ENCODE measurements at places on chromosomes 4 and X. TPM values are rescaled to one million over a fixed set of nuclear protein-coding genes. Genes with fewer than 3 reads are reported as not detected.

DNA sequence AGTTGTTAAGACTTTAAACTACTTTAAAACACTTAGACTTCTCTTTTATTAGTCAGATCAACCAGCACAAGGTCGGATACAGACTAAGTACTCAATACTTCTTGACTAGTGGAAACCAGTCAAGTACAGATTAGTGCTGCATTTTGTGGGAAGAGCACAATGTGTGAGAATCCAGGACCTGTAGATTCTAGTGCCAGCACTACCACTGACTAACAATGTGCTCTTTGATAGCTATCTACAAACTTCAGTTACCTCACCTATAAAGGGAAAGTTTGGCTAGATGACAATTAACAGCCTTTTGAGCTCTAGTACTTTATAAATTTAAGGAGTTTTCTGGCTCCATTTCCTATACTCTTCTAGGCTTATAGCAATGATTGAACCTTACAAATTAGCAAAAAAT is 181.5 kb downstream of the SLC4A4 start:
- DNase-seq: no peak

DNA sequence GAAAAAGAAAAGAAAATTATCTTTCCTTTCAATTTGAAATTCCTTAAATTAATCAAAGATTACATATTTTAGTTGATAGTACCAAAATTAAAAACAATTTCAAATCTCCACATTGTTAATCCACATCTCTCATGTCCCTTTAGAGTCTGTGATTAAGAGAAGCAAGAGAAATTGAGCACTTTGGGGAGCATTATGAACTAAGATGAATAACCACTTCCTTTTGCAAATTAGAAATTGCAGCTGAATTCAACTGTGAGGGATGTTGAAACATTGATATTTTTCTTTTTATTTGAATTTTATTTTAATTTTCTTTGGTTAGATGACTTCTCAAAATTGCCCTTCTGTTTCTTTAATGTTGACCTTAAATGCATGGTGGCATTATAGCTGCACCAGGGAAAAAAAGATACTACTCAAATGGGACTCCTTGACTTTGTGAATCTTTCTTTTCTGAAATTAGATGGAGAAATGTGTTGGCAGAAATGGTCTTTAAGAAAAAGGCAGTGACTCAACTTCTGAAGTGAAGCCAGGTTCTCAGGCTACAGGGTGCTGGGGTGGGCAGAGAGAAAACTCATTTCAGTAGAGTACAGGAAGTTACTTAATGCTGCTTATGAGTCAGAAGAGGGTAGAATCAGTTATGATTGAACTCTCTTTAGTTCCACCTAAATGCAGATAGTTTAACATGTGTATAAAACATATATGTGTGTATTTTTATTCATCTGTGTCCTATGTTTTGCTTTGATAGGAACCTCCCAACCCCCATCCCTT is 92.0 kb upstream of the TNIP3 start:
- no peak for DNase-seq

GRCh38 chrX:140123446-140123845 is 158.1 kb upstream of the CXorf66 start:
- DNase-seq: no peak

DNA sequence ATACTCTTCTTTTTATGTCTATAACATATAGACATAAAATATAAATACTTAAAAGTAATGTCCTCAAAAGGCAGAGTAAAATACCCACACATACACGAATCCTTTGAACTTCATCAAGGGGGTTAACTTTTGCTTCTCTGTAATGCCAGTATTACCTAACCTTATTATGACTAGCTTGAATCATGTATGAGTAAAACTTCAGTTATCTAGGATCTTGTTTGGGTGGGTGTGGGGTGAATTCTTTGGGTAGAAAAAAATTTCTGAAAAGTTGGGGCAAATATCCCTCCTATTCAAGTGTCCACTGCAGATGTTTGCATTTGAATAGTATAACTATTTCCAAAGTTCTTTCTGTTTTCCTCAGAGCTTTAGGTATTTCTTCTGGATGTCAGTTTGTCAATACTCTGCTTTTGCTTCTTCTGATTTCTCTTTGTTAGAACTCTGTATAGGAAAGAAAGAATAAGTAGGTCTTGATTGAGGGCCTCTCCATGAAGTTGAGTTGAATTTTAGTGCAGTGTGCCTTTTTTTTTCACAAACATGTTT is 173.8 kb downstream of the ADGRL3 start:
- DNase-seq: no peak

KIF4A gene
- total RNA-seq: 0.38 TPM

DNA sequence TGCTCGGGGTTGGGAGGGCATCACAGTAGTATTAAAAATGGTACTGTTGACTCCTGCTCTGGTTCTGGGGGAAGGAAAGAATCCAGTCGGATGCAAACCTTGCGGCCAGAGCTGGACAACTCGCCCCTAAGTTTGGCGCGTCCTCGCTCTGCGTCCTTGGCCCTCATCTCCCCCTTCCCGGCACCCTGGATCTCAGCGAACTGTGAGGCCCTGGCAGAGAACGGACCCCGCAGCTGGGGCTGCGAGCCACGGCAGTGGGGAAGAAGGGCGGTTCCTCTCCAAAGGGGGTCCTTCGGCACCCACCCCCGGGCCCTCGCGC is 14.0 kb downstream of the ARHGEF6 start:
- no peak for DNase-seq

- no peak for DNase-seq
Observed at GRCh38 chr4:37023504-37023903, 221.0 kb upstream of the NWD2 start.

CACNA1F gene
- 0.08 TPM for total RNA-seq

- DNase-seq: no peak
Observed at GRCh38 chrX:132127743-132128142, at the start of gene FRMD7. TSS of gene FRMD7 (minus strand) at chrX:132128020. CDS start at chrX:132127844, 176 bp downstream.

GRCh38 chrX:45434231-45434630 is 233.6 kb upstream of the DIPK2B start:
- no peak for DNase-seq

GRCh38 chr4:2024683-2025082 is 15.9 kb upstream of the NELFA start:
- DNase-seq: no peak

DNA sequence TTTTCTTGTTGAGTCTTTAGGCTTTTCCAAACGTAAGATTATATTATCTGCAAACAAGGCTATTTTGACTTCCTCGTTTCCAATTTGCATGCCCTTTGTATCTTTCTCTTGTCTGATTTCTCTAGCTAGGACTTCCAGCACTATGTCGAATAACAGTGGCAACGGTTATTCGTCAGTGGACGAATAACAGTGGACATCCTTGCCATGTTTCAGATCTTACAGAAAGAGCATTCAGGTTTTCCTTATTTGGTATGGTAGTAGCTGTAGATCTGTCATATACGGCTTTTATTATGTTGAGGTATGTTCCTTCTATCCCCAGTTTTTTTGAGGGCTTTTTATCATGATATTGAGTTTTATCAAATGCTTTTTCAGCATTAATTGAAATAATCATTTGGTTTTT is 634.6 kb upstream of the ADGRL3 start:
- no peak for DNase-seq

DNA sequence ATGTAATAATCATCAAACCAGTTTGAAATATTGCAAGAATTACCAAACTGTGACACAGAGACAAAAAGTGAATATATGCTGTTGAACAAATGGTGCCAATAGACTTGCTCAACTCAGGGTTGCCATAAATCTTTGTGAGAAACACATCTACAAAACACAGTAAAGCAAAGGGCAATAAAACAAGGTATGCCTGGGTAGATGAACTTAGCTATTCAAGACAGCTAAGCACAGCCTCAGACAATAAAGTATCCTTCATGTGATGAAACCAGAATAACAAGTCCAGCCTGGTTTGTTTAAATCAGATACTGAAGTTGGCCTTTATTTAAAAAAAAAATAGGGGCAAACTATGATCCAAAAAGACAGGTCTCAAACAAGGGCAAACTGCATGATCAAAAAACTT is 19.2 kb downstream of the LAMTOR3 start:
- DNase-seq: no peak

IL13RA2 gene
- total RNA-seq: 0.54 TPM

NEXMIF gene
- 0.13 TPM for total RNA-seq

DNA sequence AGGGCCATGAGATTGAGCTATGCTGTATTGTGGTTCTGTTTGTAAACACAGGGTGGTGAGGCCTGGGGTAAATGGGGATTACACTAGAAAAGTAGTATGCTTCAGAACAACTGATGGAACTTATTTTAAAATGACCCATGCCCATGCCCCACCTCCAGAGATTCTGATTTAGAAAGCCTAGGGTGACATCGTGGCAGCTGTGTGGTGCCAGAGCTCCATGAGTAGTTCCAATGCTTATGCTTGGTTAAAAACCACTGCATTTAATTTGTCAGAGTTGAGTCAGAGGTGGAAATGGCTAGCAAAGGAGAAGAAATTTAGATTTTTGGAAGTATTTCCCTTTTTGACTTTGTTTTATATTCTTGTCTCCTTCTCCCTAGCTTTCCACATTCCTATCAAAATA is 63.4 kb upstream of the PDE5A start:
- no peak for DNase-seq

DNA sequence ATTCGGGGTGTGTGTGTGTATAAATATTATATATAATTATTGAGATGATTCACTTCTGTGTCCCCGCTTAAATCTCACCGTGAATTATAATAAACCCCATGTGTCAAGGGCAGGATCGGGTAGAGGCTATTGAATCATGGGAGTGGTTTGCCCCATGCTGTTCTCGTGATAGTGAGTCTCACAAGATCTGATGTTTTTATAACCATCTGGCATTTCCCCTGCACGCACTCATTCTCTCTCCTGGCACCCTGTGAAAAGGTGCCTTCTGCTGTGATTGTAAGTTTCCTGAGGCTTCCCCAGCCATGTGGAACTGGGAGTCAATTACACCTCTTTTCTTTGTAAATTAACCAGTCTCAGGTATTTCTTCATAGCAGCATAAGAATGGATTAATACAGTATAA is 851.4 kb upstream of the AGA start:
- DNase-seq: no peak

IL3RA gene
- total RNA-seq: 7.6 TPM

GRCh38 chr4:41257906-41258305 is 1.2 kb downstream of the UCHL1 start:
- DNase-seq: no peak

NAT8L gene
- total RNA-seq: 1.1 TPM

DNA sequence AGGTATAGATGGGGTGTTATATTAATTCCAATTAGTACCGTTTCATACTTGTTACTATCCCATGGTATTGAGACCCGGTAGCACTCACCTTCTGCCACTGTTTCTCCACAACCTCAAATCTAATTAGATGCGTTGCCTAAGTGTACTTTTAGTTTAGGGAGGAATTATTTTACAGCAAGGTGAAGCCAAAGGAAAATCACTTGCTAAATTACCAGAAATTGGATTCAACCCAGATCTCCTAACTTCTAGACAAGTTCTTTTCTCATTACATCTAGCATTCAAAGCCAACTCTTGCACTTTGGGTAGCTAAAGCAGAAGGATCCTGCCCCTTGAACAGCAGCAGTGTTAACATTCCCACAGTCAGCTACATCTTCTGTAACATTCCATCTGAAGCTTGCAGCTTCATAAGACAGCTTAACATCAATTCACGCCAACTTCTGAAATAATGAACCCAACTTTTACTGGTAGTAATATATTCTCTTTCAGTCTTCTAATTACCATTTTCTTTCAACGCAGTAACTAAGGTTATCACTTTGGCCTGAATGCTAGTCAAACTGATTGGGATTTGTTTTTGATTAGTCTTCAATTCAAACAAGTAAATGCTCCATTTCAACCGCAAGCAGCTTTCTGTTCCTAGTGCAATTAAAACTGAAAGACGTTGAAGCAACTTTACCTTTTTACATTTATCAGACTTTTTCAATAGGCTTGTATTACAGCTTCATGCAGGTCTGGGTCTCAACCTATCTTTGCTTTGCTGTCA is 934 bp upstream of the SEC31A start:
- no peak for DNase-seq

MAGEC1 gene
- total RNA-seq: not detected

MAGEA6 gene
- total RNA-seq: not detected
